ENCODE measurements at places on chromosomes 16 and 17.

GRCh38 chr16:67249178-67250044 is 632 bp downstream of the SLC9A5 start:
- no peak for DNase-seq

- DNase-seq, result peak; percentile 31
These were observed 19.1 kb upstream of the TEX2 start for GRCh38 chr17:64281962-64282752.

GRCh38 chr16:3952737-3953131 is 72.2 kb upstream of the CREBBP start:
- DNase-seq, result no peak

GRCh38 chr17:78973196-78973595 is 6.5 kb downstream of the LGALS3BP start:
- DNase-seq, result no peak

GRCh38 chr16:1297018-1297696 is 12.3 kb upstream of the UBE2I start:
- DNase-seq, result no peak

- DNase-seq, result no peak
These were observed 8.7 kb downstream of the ERCC4 start for GRCh38 chr16:13928646-13929045.

DNA sequence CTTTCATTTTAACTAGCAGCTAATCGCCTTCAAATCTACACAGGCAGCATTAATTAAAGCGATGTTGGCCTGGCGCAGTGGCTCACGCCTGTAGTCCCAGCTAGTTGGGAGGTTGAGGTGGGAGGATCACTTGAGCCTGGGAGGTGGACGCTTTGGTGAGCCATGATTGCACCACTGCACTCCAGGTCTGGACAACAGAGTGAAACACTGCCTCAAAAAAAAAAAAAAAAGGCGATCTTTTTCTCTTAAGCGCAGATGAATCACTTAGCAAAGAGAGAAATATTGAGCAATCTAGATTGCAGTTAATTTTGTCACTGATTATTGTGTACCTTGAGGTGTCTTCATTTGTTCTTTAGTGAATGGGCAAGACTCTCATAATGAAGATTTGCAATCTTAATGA is 12.4 kb downstream of the SNTB2 start:
- DNase-seq, result no peak

- DNase-seq, result no peak
These were observed 302.7 kb downstream of the MAF start for GRCh38 chr16:79297805-79298204.

DNA sequence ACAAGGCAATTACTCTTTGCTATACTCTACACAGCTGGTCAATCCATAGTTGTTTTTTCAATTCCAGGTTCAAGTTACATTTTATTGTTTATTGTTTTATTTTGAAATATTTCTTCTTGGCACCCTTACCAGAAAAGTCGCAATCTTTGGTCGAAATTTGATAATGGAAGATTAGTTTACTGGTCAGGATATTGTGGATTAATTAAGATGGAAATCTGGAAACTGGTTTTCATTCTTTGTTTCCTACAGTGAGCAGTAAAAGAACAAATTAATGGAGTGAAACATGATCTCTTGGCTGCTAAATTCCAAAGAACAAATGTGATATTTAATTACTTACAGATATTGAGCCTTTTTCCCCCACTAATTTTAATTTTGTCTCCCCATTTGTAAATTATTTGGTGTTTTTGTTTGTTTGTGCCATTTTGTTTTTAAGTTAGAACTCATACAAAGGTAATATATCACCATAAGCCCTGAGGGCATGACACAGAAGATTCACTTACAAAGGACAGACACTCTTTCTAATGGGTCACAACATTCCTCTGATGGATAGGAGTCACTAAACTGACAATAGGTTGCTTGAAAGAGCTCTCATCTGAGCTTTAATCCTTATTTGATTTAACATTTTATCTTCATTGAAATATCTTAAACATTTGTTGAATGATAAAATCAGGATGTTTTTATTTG is 700.2 kb downstream of the KCNJ2 start:
- DNase-seq, result no peak

DNA sequence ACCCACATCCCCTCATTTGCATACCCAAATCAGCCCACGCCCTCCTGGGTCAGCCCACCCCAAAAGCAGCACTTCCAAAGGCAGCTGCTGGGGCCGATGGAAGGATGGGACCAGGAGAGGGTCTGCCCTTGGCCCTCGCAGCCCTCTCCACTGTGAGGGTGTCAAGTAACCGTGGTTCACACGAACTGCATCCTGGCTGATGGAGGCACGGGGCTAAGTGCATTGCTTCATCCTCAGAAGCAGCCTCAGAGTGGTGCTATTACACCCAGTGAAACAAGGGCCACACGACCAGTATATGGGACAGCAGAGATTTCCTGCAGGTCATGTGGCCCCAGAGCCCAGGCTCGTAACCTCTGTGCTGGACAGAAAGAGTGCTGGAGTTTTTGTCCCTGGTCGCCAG is 13.2 kb upstream of the ATP2A3 start:
- DNase-seq, result no peak

GRCh38 chr16:68869492-68870088 is 26.3 kb downstream of the TANGO6 start:
- no peak for DNase-seq

DNA sequence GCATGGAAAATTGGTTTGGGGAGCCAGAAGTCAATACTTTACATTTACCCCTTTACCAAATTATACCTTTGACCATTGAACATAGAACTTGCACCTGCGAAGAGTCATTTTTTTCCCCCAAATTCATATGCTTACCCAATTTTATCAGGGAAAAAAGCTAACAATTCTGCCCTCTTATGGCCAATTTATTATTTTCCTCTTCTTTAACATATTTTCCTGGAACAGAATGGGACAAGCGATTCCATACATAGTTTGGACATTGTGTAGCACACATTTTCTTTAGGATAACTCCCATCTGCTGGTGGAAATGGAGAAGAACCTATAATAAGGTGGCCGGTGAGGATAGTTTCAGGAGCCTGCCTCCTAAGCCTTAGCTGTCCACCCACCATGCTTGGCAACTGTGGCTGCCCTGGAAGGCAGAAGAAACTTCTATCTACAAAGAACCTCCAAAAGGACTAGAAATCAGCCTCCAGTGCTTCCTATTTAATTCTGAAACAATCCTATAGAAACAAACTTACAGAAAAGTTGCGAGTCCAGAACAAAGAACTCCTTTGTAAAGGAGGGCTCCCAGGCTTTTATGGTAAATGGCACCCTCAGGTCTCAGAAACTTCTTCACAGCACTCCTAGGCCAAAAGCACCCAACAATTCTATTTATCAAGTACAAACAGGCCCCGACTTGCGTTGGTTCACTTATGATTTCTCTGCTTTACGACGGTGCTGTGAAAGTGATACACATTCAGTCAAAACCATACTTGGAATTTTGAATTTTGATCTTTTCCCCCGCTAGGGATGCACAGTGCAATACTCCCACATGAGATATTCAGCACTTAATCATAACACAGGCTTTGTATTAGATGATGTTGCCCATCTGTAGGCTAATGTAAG is 64.1 kb upstream of the CACNG4 start:
- DNase-seq, result no peak

- no peak for DNase-seq
These were observed 7.2 kb upstream of the NLRC3 start for GRCh38 chr16:3584412-3584811.

DNA sequence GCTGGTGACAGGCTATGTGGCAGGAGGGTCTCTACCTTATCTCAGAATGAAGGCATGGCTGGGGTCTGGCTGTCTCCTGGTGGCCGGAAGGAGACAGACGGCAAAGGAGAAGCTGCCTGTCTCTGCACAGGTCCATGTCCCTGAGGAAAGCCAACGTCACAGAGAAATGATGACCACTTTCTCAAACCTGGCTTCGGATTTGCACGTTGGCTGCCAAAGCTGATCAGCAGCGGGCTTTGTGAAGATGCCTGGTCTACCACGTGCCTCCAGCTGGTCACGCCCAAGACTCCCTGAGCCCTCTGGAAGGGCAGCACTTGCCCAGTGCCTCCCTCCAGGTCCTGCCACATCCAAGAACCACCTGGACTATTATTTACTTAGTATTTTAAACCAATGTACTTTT is 8.4 kb downstream of the DEXI start:
- DNase-seq, result no peak

GRCh38 chr16:65200156-65200773 is 78.4 kb upstream of the CDH11 start:
- DNase-seq, result no peak

DNA sequence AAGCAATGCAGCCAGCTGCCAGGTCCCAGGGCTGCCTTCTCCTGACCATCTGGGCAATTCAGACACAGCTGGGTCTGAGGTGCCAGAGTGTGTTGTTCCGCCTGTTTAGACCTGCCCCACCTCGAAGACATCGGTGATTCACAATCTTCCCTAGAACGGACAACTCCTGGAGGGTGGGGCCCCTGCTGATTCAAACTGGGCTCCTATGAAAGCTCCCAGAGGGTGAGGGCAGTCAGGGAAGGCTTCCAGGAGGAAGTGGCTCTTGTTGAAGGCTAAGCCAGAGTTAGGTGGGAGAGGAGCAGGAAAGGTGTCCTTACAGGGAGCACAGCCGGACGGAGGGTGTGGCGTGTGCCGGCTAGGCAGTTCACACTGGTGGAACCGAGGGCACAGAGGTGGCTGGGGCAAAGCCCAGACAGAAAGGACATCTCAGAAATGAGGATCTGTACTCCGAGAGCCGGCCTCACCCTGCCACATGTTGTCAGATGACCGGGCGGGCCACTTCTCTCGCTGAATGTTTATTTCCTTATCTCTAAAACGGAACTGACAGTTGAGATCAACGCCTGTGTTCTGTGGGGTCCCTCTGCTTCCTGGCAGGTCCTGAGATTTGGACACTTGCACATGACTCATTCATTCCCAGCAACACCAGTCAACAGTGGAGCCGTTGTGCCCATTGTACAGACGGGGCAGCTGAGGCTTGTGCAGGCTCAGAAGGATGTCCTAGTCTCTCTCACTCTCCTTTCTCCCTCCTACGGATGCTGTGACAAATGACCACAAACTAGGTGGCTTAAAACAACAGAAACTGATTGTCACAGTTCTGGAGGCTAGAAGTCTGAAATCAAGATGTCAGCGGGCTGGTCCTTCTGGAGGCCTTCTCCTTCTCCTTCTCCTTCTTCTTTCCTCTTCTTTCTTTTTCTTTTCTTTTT is 26.9 kb upstream of the LITAF start:
- no peak for DNase-seq

- no peak for DNase-seq
These were observed 31.5 kb downstream of the GINS2 start for GRCh38 chr16:85657267-85657650.

DNA sequence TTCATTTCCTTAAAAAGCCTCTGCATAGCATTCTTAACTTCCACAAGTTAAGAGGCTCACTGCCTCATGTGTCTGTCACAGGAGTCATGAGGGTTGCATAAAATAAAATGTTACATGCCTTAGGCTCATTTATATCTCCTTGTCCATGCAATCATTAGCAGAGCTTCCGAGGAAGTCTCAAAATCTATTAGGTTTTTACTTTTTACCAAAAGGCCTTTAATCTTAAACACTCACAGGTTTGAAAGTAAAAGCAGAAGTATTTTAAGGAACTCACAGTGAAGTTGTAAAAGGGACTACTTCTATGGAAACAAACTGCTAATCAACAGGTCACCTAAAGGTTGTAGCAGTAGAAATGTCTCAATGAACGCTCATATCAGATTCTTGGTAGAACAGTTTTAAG is 5.2 kb upstream of the ATP6V0A1 start:
- DNase-seq, result no peak

- DNase-seq, result no peak
These were observed 59.2 kb upstream of the LYRM9 start for GRCh38 chr17:27952366-27952765.

DNA sequence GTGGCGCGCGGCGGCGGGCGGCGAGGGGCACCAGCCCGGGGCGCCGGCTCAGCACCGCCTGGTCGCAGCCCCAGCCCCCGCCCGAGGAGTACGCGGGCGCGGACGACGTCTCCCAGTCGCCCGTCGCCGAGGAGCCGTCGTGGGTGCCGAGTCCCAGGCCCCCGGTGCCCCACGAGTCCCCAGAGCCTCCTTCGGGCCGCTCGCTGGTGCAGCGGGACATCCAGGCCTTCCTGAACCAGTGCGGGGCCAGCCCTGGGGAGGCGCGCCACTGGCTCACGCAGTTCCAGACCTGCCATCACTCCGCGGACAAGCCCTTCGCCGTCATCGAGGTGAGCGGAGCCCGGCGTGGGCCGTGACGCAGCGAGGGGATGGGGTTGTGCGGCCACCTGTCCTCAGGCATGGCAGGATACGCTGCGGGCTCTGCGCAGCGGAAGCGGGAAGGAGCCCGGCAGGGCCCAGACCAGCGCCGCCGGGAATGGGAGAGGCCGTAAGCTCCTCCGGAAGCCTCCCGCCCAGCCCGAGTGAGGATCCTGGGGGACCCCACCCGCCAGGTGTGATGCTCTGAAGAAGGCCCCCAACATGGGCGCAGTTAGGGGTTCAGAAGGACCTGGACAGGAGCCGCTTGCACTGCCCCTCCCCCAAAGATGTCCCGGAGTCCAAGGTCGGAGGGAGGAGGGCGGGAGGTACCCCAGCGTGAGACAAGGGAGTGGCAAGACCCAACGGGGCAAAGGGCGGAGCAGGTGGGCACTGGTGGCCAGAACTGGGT is 522 bp downstream of the NAGS start:
- DNase-seq, result no peak

DNA sequence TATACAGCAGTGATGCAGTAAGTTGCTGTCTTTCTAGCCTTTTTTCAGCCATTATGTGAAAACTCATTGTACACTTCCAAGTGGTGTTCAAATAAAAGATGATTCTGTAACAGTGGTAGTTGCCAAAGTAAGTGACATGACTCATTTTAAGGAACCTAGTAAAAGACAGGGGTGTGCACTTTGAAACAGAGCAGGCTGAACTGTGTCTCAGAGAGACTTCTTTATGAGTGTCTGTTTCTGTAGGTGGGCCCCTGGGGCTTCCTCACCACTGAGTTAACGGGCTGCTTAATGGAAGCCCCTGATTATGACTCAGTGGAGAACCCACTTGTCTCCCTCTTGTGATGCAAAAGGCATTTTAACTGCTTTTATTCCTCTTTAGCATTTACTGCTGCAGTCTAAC is 147.3 kb downstream of the PCTP start:
- DNase-seq, result no peak

GRCh38 chr17:1933875-1934715 is 91.0 kb downstream of the RTN4RL1 start:
- DNase-seq, result no peak

- no peak for DNase-seq
These were observed 185.7 kb downstream of the IRX5 start for GRCh38 chr16:55116165-55116920.

- no peak for DNase-seq
These were observed 12.3 kb downstream of the UNC45B start for GRCh38 chr17:35159940-35160339.

- no peak for DNase-seq
These were observed 20.4 kb downstream of the CARHSP1 start for GRCh38 chr16:8848231-8848938.

DNA sequence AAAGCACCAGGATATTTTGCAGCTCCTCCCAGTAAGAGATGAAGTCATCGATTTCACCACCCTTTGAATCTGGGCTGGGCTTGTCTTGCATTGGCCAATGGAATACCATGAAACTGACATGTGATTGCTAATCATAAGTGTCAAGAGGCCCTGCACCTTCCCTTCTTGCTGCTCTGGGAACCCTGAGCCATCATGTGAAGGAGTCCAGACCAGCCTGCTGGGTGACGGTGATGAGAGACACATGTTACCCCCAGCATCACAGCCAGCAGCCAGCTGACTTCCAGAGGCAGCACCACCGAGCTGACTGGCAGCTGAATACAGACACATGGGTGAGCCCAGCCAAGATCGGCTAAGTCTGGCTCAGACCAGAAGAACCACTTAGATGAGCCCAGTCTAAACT is 43.6 kb upstream of the CACNG4 start:
- DNase-seq, result no peak
